ENCODE measurements at places on chromosomes 12 and 14.

DNA sequence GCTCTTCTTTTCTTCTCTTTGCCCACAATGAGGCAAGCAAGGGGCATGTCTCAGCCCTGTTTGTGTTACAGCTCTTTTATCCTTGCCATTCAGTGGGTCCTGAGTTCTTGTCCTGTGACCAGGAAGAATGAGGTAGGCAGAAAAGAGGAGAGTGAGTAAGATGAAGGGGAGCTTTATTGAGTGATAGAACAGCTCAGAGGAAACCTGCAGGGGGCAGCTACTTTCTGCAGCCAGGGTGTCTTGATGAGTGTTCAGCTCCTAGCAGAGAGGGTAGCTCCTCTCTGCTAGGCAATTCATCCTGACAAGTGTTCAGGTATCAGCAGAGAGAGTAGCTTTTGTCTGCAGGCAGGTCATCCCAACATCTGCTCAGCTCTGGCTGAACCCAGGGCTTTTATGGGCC lies 41.0 kb downstream of the HSD17B6 start:
- DNase-seq = no peak

DNA sequence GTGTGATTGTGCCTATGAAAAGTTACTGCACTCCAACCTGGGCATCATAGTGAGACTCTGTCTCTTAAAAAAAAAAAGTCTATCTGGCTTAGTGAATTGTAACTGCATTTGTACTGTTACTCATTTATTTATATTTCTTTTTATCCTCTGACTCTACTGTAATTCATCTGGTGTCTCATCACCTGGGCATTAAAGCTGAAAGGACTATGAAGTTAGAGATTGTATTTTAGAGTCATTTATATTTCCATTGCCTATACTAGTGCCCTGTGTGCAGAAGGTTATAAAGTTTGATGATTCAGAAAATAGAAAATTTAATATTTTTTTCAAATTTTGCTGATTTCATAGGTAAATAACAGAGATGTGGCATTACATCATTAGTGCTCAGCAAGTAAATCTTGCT lies 30.2 kb downstream of the BICDL1 start:
- no peak for DNase-seq

DNA sequence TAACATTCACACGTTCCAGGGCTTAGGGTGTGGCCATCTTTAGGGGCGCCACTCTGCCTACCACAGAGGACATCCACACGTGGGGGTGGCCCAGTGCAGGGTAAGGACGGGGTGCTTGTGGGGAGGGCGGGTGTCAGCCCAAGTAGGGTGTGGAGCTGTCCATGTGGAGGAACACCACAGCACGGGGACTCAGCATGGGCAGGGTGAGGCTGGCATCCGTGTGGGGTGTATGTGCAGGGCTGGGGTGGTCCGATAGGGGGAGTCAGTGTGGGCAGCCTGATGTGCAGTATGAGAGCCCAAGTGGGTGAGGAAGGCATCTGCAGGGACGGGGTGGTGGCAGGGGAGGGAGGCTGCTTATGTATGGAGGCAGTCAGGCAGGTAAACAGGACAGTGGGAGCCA lies 17.7 kb downstream of the PSMC1 start:
- DNase-seq = no peak

DNA sequence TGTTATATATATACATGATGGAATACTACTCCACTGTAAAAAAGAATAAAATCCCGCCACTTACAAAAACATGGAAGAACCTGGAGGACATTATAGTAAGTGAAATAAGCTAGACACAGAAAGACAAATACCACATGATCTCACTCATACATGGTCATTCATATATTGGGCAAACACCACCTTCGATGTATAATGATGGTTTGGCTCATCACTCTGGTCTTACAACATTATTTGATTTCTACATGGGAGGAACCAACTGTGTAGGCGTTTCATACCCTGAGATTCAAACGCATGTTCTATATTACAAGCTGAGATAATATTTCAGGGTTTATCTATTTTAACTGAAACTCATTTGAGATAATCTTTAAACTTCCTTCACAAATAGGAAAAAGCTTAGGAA lies 48.3 kb downstream of the ABCD2 start:
- peak; percentile 21 for DNase-seq

- no peak for DNase-seq
Observed at GRCh38 chr12:20339060-20339459, 29.3 kb upstream of the PDE3A start.

DNA sequence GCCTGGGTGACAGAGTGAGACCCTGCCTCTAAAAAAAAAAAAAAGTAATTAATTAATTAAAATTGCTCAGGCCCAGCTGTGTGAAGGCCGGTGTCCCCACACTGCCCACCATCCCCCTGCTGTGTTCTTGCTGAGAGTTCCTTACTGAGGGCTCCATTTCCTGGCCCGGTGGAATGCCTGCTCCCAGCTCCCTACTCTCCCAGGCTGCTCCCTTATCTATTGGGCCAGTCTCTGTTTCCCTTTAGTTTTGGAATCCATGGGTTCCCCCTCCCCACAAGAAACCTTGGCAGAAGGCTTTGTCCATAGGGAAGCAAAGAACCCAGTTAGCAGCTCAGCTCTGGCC lies 19.0 kb downstream of the MLXIP start:
- DNase-seq = no peak

- DNase-seq = peak; percentile 3
Observed at GRCh38 chr14:105255021-105255507, 6.7 kb downstream of the BTBD6 start.

DNA sequence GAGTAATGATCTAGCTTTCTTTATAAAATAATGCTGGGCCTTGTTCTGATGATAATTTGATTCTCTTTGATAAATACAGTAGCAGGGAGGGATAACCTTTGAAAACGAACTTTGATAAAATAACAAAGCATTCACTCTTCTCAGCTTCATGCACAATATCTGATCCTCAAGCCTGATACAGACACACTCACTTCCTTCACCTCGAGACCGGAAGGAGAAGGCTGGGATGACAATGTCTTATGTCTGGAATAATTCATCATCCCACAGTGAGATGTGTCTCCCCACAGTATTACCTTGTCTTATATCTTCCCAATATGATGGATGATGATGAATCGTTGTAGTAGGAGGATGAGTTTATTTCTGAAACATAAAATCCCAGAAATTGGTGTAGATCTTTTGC lies 15.5 kb upstream of the NR1H4 start:
- DNase-seq = no peak

DNA sequence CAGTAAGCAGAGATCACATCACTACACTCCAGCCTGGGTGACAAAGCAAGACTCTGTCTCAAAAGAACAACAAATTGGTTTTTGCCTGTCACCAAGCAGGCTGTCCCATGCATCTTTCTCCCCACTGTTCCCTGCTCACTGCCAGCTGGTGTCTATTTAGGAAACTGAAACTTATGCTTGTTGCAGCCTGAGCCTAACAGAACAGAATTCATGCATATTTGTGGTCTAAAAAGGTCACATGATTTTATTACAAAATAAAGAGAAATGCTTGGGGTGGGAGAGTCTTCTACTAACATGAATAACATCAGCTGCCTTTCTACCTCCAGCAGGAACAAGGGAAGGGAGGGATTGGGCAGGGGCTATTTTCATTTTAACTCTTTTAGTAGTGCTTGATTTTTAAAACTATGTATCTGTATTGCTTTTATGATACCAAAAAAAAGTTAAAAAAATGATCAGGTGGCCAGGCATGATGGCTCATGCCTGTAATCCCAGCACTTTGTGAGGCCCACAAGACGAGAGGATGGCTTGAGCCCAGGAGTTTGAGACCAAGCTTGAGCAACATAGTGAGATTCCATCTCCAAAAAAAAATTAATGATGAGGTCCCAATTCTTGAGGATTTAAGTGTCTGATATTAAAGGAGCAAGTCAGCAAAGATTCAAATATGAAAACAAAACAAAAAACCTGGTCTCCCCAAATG lies 923 bp downstream of the STAT2 start:
- DNase-seq = peak; percentile 70

DNA sequence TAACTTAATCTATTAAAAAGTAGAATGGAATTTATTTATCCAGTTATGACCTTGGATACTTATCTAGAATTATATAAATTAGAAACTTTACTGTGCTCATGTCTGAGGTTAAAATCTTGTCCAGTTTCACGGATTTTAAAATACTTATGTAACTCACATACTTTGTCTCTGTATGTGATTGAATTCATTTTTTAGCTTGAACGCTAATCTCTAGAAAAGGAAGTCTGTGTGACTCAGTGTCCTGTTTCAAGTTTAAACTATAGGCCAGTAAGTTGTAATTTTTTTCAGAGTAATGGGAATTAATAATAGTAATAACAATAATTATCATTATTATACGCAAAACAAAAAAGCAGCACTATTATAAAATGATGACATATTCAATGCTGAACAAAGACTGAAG lies 168.6 kb downstream of the CPNE8 start:
- DNase-seq = no peak

- DNase-seq = peak; percentile 2
Observed at GRCh38 chr12:103626498-103626897, 39.4 kb downstream of the STAB2 start.

GRCh38 chr12:132899033-132899432 lies 11.6 kb upstream of the CHFR start:
- no peak for DNase-seq

GRCh38 chr12:129423041-129423580 lies 480.7 kb downstream of the TMEM132D start:
- DNase-seq = no peak

DNA sequence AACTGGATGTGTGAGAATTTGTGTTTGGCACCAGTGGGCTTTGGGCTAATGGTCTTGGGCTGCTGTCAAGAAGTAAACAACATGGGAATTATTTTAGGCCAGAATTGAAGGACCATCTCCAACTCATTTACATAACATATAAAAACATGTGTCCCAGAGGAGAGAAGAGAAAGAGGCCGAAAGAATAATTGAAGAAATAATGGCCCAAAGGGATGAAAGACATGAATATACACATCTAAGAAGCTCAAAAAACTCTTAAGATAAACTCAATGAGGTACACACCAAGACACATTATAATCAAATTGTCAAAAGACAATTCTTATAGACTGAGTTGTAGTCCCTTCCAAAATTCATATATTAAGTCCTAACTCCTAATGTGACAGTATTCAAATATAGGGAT lies 56.1 kb upstream of the SCAF11 start:
- DNase-seq = no peak

- DNase-seq = no peak
Observed at GRCh38 chr14:68807987-68808386, 15.1 kb upstream of the ZFP36L1 start.

- DNase-seq = no peak
Observed at GRCh38 chr12:563250-563781, 99.9 kb downstream of the NINJ2 start.

DNA sequence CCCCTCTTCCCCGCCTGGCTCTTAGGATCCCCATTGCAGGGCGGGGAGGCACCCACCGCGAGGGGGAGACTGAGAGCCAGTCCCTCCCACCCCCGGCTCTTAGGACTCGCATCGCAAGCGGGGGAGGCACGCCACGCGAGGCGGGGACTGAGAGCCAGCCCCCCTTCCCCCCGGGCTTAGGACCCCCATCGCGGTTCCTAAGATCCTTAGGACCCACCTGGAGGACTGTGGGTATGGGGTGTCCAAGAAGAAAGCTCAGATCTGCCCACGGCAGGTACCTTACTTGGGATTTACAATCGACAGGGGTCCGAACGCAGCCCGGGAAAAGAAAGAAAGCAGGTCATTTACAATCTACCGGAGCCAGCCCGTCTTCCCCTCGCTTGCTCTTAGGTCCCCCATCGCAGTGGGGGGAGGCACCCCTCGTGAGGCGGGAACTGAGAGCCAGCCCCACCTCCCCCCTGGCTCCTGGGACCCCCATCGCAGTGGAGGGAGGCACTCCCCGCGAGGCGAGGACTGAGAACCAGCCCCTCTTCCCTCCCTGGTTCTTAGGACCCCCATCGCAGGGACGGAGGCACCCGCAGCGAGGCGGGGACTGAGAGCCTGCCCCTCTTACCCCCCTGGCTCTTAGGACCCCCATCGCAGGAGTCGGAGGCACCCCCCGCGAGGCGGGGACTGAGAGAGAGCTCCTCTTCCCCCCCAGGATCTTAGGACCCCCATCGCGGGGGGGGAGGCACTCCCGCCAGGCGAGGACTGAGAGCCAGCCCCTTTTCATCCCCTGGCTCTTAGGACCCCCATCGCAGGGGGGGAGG lies 43.7 kb downstream of the DDX11 start:
- peak; percentile 44 for DNase-seq

DNA sequence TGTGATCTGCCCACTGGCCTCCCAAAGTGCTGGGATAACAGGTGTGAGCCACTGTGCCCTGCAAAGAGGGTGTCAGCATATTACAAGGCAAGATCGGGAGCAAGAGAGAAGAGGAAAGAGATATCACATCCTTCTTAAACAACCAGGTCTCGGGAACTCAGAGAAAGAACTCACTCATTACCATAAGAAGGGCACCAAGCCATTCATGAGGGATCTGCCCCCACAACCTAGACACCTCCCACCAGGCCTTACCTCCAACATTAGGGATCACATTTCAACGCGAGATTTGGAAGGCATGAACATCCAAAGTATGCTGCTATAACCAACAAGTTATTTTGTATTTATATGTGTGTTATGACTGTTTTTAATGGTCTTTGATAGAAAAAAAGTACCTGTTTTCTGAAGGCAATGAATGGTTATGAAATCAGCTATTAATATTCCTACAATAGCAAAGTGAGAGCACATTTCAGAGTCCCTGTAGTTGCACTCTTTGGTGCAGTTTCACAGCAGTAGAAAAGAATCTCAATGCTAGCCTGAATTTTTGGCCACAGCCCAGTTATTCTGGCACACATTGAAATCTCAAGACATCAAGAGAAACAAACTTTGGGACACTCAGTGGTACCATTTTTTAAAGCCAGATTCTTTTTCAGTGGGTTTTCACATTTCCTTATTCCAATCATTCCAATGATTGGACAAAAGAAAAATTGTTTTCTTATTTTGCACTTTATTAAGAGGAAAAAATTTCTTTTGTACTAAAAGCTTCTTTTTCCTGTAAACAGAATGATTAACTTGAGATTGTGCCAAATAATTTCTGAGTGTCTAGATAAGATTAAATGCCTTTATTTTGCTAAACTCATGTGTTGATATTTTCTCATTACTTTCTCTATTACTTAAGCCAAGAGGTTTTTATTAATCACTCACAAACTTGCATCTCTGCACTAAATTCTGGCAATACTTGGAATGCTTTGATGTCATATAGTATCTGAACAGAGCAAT lies 582.6 kb upstream of the ATP2B1 start:
- DNase-seq = no peak

DNA sequence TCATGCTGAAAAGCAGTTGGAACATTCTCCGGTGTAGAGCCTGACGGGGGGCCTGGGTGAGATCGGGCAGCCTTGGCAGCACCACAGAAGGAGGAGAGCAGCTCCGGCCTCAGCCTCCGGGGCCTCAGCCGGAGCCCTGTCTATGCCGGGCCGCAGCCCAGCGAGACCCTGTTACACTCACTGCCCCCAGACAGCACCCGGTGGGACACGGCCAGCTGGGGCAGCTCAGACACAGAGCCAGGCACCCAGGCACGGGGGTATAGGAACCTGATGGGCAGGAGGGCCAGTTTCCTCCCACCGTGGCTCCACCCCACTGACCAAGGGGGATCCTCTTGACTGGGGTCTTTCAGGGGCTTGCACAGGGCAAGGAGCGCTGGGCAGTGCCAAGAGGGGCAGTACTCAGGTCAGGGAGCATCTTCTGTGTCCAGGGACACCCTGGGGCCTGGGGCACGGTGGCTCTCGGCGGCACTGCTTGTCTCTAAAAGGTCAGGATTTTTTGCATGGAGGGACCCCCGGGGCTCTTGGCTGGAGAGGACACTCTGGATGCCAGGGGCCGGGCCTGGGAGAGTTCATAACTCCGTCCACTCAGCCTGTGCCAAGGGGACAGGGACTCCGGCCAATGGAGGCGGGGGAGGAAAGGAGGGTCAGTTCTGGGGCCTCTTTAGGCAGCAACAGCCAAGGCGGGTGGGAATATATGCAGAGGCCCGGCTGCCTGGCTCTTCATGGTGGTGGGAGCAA lies 9.4 kb downstream of the INF2 start:
- no peak for DNase-seq

- peak; percentile 68 for DNase-seq
Observed at GRCh38 chr12:101021911-101022388, 188.1 kb downstream of the SLC5A8 start.
